Stimulated activated CD4-positive, alpha-beta T cell treated with anti-CD3 and anti-CD28 coated beads, Interleukin-12 subunit alpha, Interleukin-12 subunit beta, amount 100 ng/mL, for 4 hours (primary cell): ENCODE measurements at places on chromosomes 4 and X.

DNA sequence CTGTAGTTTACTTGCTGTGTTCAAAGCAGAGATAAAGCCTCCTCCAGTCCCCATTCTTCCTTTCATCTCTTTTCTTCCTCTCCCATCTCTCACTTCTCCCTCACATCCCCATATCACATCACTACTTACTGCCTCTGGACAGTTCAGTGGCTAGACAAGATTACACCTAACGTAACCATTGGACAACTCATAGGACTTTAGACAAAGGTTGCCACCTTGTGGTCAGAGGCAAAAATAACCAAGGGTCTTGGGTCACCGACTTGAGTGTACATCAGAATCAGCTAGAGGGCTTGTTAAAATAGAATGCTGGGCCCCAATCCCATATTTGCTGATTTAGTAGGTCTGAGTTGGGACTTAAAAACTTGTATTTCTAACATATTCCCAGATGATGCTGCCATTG, 109.3 kb upstream of the DGKK start:
- no peak for DNase-seq

- no peak for DNase-seq
These were observed 140.2 kb downstream of the STIM2 start for GRCh38 chr4:27000820-27001219.

- no peak for DNase-seq
These were observed 56.2 kb downstream of the APOO start for GRCh38 chrX:23851544-23851943.

DNA sequence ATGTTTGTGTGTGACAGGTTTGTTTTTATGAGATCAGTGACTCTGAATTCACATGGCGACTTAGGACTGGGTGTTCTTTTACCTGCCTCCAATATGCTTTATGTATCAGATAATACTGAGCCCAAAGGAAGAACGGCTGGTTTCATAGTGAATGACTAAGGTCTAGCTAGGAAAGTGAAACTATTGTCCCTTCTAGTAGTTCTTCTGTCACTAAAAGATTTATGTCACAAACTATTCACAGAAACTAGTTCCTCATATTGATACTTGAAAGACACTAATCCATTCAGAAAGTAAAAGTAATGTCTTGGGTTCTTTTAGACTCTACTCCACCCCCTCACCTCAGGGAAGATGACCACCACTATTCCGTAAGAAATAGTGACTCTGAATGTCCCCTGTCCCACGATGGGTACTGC, 81.7 kb downstream of the EGF start:
- DNase-seq, result no peak

DNA sequence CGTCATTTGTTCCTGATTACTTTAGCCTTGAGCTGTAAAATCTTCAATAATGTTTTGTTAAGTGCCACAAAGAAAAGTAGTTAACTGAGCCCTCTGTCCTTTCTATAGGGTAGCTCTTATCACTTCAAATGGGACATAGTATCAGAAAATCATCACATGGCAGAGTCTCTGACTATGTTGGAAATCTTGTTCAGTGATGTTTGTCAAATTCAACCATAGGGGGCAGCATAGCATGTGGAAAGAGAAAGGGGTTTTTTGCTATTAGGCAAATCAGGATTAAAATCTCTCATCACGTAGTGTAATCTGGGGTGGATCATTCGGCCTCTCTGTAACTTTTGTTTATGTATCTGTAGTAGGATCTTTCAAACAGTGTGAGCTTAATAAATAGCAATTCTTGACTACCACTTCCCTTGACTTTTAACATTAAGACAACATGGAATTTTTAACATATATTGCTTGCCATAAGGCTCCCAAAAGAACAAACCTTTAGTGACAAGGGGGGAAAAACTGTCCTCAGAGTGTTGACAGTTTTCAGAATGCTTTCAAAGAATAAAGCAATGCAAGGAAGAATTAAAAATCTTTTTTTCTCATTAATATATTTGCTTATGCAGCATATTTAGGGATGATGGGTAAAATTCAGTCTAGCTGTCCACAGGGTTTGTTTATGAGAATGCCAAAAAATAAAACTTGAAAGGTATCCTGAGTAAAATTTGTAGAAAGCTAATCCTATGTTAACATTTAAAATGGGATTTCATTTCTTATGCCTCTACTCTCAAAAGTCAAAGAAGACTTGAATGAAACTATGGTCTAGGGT, 127.2 kb downstream of the FBXW7 start:
- DNase-seq, result no peak

GRCh38 chrX:12374286-12374685, 236.0 kb downstream of the FRMPD4 start:
- DNase-seq, result no peak

DNA sequence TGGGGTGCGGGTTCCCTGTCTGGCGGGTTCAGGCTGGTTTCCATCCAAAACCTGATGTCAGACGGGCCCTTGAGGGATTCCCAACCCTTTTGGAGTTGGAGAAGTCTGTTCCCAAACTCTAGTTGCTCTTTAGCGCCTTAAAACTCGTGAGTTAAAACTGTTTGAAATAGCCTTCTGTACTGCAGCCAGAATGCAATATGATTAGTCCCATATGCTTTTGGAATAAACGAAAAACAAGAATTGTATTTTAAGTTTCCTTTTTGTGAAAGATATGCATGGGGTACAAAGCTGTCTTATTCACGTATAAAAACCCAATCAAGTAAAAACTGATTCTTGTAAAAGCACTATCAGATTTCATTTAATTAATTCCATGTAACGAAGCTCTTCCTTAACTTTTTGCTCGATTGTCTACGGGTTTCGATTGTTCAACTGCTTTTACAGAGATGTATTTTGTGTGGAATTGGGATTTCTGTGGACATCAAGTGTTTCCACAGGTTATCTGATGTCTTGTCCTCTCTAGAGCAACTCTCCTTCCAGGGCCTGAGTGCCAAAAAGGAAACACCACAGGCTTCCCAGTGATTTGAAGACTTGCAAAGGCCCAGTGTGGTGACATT, 49.5 kb downstream of the CLDN34 start:
- no peak for DNase-seq

GRCh38 chr4:76965866-76966579, 16.5 kb downstream of the SEPTIN11 start:
- no peak for DNase-seq
